ENCODE measurements at places on chromosomes 16 and 17.
A peak's percentile ranks its signal among the peaks of the same experiment; 100 is the strongest.

- DNase-seq: no peak
Observed at GRCh38 chr17:376936-377863, 24.6 kb upstream of the RPH3AL start.

DNA sequence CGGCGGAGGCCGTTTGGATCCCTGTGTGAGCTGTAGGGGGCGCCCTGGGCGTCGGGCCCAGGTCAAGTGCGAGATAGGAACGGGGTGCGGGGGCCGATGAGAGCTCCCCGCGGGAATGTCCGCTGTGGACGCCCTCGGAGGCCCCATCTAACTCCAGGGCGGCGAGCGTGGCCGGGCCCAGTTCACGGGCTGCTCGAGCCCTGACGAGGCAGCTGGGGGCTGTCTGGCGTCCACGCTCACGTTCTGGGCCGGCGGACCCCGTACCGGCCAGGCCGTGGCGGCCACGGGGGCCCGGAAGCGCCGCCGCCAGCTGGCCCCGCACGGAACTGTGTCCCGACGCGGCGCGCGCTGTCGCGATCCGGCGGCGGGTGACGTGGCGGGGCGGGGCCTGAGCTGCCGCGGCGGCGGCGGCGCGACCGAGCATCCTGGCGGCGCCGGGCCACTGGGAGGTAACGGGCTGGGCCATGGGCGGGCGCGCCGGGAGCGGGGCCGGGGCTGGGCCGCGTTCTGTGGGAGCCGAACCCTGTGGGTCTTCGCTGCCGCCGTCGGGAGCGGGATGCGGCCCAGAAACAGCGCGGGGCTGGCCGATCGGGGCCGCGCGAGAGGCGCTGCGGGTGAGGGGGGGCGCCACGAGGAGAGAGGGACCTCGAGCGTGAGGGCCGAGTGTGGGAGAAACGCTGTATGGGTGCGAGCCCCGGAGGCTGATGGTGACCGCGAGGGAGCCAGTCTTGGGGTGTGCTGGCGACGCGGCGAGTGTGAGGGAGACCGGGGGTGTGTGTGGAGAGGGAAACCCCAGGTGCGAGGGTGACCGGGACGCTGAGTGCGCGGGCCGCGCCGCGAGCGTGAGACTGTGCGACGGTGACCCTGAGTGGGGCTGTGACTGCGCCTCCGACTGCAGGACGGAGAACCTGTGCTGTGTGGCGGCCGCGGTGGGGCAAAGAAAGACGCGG is at the start of gene SLC7A6:
Gene SLC7A6, plus strand, starts transcription at position 399 of the 950 bp plus-strand sequence. CDS start 10,201 bp downstream, outside the sequence.
- peak; percentile 73 for DNase-seq

DNA sequence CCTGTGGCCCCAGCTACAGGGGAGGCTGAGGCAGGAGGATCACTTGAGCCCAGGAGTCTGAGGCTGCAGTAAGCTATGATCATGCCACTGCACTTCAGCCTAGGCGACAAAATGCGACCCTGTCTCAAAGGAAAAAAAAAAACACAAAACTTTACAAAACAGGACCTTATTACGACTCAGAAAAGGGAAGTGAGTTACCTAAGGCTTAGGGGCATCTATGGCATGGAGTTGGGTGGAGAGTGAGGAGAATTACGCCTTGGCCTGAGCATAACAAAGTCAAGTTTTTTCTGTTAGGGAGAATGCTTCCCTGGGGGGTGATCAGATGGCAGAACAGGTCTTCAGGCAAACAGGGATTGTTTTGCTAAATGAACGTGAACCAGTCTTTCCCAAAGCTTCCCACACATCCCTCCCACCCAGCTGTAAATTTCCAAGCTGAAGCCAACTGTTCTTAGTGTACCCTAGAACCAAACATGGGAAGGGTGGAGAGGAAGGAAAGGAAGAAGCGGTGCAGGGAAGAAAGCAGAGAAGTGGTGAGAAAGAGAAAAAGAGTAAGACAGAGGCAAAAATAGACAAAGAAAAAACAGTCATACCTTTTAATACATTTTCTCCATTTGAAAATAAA is 24.6 kb upstream of the TNRC6C start:
- no peak for DNase-seq

- no peak for DNase-seq
Observed at GRCh38 chr16:8941718-8942344, 21.9 kb downstream of the USP7 start.

- no peak for DNase-seq
Observed at GRCh38 chr16:56090076-56090475, 101.2 kb upstream of the GNAO1 start.

- DNase-seq: peak; percentile 6
Observed at GRCh38 chr16:52191531-52192134, 355.3 kb downstream of the TOX3 start.

DNA sequence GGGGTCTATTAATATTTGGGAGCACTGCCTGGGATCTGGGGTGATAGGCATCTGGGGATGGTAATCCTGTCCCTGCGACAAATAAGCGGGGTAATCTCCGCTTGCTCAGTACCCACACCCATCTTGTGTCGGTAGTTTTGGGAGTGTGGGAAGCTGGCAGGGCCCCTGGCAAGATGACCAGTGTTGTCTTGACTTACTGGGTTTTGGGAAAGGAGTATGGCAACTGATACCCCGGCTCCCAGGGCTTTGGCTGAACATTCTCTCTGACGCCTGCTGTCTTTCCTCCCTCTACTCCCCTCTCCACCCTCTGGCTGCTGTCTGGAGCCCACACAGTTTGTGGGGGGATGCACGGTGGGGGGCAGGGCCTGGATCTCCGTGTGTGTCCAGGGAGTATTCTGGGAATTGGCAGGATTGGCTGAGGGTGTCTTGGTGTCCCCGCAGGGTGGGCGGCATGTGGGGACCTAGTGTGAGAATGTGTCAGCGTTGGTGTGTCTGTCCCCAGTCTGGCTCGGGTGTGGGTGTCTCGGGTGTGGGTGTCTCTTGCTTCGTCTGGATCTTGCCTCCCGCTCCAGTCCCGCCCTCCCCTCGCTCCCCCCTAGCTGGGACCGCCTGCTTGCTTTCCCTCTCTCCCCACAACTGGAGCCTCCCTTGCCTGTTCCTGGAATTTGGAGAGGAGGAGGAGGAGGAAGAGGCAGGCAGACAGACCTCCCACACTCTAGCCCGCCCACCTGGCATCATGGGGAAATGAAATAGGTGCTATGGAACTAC is 12.0 kb downstream of the RARA start:
- no peak for DNase-seq

GRCh38 chr17:6386041-6386630 is 48.8 kb downstream of the AIPL1 start:
- DNase-seq: no peak

DNA sequence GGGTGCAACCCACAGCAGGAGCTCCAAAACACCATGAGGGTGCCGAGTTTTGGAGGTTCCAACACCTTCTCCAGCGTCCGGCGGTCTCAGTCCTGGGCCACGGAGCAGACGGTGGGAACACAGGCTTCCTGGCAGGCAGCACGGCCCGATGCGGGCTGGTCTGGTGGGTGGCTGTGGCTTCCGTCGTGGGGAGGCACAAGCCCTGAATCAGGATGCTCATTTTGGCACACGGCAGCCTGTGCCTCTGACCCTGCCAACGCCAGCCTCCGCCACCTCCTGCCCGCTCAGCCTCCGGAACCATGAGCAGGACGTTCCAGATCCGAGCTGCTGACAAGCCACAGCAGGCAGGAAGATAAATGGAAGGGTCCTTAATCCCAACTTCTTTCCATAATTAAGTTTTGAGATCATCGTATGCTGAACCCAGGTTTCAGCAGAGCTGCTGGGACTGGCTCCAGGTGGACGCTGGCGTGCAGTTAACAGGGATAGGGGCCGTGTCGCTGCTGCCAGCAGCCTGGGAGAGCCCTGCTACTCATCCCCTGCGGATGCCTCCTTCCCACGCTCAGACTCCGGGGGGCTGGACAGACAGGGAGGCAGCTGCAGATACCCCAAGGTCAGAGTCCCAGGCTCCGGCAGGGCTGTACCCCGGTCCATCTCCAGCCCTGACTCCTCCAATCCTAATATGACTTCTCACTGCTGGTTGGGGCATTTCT is 136.6 kb downstream of the ENGASE start:
- DNase-seq: no peak

- DNase-seq: no peak
Observed at GRCh38 chr16:81164958-81165357, 68.8 kb upstream of the GCSH start.

DNA sequence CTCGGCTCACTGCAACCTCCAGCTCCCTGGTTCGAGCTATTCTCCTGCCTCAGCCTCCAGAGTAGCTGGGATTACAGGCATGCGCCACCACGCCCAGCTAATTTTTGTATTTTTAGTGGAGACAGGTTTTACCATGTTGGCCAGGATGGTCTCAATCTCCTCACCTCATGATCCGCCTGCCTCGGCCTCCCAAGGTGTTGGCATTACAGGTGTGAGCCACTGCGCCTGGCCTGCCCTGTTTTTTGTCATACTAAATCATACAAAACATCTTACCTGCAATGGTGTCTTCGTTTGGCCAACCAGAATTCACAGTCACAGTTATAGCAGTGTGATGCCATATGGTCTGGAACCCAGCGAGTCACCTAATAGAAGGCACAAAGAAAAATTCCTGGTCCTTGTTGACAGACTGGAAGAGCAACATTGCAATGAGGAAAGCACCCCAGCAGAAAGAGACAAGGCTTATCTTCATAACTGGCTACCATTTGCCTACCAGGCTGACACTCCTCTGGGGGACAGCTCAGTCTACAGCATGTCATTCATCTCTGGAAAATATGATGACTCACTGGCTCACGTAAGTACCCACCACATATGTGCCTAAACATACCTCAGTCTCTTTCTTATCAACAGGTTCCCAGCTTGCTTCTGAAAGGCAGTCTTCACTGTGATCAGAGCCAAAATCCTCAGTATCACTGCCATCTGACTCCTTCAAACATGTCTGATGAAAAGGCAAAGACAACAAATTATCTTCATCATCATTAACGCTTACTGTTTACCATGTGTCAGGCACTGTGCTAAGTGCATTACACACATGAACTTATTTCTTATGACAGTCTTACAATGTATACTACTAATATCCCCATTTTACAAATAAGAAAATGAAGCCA is 4.3 kb upstream of the HSF5 start:
- DNase-seq: no peak

GRCh38 chr16:67763066-67763465 is 43.3 kb downstream of the RANBP10 start:
- DNase-seq: no peak

GRCh38 chr17:9002606-9003354 is 18.5 kb upstream of the NTN1 start:
- DNase-seq: no peak

- DNase-seq: no peak
Observed at GRCh38 chr16:82651921-82652601, 25.3 kb downstream of the CDH13 start.

- DNase-seq: no peak
Observed at GRCh38 chr17:7856011-7856810, 1.1 kb downstream of the NAA38 start.

DNA sequence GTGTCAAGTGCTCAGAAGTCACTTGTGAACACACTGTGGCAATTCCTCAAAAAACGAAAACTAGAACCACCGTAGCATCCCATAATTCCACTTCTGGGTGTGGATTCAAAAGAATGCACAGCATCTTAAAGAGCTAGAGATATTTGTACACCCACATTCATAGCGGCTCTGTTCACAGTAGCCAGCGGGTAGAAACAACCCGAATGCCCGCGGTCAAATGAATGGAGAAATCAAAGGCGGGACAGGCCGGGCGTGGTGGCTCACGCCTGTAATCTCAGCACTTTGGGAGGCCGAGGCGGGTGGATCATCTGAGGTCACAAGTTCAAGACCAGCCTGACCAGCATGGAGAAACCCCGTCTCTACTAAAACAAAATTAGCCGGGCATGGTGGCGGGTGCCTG is 337.5 kb downstream of the SEC14L1 start:
- no peak for DNase-seq

DNA sequence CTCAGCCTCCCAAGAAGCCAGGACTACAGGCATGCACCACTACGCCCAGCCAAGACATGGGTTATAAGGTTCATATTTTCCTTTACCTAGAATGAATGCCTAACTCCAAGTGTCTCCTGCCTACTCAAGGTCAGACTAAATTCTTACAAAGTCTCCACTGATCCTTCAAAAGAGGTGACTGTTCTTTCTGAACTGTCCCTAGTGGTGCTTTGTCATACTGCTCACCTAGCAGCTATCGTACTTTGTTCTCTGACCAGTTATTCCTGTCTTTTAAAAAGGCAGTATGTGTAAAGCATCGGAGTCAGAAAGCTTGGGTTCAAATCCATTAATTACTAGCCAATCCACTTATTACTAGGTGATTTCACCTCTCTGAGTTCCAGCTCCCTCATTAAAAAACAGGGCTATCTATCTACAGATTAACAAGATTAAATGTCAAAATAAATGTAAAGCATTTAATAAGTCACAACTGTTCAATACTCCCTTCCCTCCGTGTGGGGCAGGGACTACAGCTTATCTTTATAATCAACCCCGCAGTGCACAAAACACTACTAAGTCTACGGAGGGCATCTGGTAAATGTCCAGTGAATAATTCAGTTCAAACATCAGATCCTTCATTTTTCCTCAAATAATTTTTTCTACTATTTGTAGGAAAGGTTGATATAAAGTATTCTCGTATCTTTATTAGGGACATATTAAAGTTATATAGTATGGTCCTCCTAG is 20.0 kb upstream of the ITGA2B start:
- no peak for DNase-seq

DNA sequence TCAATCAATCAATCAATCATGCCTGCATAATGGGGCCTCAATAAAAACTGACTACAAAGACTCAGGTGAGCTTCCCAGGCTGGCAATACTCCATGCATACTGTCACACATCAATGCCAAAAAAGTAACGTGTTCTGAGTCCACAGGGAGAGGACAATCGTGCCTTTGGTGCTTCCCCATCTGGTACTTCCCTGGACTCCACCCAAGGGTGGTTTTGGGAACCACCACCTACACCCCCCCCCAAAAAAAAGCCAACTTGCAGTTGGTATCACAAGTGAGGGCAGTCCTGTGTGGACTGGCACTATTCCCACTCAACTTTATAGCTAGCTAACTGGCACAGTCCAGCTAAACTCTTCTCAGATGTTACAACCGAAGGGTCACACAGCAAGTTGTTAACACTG is 3.1 kb downstream of the ZDHHC7 start:
- no peak for DNase-seq

GRCh38 chr17:38940404-38940803 is 15.0 kb downstream of the LASP1NB start:
- DNase-seq: no peak

GRCh38 chr16:82845116-82845515 is 218.3 kb downstream of the CDH13 start:
- no peak for DNase-seq
